ENCODE measurements at places on chromosomes 6 and 20.
A peak's percentile ranks its signal among the peaks of the same experiment; 100 is the strongest.

- no peak for DNase-seq
These were observed 77.9 kb downstream of the WDR27 start for GRCh38 chr6:169623975-169624374.

DNA sequence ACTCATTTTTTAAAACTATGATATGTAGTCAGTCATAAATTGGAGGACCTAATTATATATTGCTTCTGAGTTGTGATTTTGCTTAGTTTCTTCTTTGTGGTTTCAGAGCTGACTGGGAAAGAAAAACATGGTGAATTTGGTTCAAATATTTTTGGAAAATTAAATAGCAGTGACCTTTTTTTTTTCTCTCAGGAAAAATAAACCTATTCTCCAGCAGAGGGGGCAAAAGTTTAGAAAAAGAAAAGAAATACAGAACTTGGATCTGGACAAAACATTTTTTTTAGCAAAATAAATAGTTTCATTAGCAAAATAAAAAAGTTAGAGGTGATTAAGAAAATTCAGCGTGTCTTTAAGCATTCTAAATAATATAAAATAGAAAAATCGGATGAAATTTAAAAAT is 10.2 kb downstream of the COL10A1 start:
- no peak for DNase-seq

GRCh38 chr6:160267102-160267501 is 8.5 kb upstream of the SLC22A2 start:
- no peak for DNase-seq

- DNase-seq: no peak
These were observed 1025.0 kb upstream of the GJE1 start for GRCh38 chr6:141107591-141108160.

DNA sequence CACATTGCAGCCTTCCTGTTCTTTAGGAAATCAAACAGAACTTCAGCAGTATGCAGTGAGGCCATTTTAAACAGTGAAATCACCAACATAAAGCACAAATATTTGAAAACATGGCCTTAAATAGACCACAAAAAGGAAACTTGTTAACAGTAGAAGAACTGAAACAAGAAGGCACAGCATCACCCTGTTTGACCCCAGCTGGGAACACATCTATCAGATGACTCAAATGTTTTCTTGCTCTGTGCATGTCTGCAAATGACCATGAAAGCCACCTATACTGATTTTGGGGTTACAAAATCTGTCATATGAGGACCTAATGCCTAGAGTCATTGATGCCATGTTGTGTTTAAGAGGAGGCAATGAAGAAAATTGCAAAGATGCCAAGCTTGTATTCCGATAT is 123.8 kb upstream of the ADGRF1 start:
- no peak for DNase-seq

DNA sequence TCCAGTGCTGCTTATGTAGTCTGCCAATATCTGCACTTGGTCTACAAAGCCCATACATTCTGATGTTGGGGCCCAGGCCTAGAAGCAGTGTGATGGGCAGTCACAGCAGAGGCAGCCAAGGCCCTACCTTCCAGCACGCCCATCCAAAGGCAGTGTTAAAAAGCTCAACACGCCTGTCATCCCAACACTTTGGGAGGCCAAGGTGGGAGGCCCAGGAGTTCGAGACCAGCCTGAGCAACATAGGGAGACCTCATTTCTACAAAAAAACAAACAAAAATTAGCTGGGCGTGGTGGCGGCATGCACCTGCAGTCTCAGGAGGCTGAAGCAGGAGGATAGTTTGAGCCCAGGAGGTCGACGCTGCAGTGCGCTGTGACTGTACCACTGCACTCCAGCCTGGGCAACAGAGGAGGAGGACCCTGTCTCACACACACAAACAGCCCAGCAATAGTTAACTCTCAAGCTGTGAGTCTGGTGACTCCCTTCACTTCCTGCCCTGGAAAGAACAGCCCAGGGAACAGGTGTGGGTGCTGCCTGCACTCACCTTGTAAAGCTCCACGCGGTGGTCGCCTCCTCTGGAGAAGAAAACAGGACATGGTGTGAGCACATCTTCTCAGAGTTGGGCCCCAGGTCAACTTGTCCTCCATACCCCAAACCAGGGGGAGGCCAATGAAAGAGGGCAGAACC is 68.8 kb downstream of the PYGB start:
- DNase-seq: peak; percentile 12

GRCh38 chr6:168292826-168293225 is 26.8 kb downstream of the DACT2 start:
- peak; percentile 63 for DNase-seq

GRCh38 chr6:157019733-157020132 is 242.6 kb downstream of the ARID1B start:
- no peak for DNase-seq

DNA sequence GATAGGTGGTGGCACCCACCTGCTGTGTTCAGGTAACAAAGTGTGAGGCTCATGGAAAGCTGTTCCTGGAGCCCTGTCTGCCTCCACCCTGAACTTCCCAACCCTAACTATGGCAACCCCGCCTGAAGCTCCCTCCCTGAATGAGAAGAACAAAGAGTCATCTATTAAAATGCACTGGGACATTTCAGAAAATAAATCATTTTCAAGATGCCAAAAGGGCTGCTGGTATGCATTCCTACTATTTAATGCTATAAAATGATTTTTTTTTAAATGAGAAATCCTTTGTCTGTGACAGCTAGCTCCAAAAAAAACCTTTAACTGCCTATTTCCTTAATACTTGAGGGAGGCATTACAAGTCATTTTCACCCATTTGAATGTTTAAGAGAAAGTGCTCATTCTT is 84.3 kb upstream of the MRPS10 start:
- no peak for DNase-seq

DNA sequence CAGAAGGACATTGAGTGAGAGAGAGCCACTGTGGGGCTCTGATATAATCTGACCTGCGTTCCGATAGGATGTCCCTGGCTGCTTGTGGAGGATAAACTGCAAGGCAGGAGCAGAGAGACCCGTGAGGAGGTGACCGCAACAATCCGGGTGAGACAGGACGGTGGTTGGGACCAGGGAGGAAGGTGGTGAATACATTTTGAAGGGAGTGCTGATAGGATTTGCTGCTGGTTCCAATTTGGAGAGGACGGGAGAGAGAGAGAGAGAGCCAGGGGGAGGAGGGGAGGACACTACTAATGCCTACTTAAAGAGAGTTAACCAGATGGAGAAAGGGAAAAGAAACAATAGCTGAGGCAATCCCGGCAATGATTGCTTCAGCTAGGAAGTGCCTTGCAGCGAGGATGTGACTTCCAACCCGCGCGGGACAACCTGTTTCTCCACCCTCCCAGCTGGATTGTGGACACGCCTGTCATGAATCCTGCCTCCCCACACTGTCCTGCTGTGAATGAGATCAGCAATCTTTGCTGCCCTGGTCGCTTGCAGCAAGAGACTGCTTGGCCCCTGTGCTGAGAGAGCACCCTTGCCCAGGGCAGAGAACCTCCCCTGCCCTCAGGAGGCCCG is 199.0 kb upstream of the KCNG1 start:
- DNase-seq: no peak

DNA sequence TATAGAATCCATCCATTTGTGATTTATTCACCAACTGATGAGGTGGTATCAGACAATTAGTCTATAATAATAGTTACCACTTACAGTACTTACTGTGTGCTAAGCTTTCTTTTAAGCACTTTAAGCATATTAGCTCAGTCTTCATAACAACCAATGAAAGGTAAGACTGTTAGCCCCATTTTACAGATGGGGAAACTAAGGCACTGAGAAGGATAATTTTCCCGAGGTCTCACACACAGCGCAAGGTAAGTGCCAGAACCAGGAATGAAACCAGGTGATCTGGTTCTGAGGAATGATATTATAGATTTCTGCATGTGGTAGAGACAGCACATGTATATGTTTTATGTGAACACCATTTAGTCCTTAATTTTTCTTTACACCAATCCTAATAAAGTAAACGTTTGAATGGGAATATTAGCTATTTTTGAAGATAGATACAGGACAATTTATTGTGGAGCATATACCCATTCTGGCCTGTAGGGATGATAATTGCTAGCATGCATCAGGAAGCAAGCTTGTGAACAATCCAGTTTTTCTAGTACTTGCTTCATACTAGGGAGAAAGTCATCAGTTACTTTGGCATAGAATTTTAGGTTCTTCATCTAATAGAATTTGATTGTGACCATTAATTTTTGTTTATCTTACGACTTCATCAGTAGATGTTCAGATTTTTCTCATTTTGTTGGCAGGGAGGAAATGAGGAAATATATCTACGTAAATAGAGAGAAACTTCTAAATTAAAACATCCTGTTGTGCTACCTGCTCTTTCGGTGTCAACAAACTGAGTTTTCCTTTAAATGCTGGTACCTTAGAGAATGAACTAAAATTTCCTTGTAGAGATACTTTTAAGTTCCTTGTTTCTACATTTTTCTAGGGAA is 3.0 kb downstream of the YWHAB start:
- DNase-seq: no peak

DNA sequence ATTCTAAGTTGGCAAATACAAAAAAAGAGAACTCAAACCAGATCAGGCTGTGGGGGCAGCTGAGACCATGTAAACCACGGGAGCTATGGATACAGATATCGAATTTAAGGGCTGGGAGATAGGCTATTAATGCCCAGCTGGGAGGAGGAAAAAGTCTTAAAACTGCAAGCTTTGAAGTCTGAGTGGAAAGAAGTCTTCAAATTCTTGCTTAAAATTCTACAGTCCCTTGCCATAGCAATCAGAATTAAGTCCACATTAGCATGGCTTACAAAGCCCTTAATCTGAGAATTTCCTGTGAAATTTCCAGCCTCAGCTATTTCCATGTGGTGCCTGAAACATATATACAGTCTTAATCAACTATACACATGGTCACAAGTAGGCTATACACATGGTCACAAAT is 465.0 kb upstream of the HSF2 start:
- no peak for DNase-seq

DNA sequence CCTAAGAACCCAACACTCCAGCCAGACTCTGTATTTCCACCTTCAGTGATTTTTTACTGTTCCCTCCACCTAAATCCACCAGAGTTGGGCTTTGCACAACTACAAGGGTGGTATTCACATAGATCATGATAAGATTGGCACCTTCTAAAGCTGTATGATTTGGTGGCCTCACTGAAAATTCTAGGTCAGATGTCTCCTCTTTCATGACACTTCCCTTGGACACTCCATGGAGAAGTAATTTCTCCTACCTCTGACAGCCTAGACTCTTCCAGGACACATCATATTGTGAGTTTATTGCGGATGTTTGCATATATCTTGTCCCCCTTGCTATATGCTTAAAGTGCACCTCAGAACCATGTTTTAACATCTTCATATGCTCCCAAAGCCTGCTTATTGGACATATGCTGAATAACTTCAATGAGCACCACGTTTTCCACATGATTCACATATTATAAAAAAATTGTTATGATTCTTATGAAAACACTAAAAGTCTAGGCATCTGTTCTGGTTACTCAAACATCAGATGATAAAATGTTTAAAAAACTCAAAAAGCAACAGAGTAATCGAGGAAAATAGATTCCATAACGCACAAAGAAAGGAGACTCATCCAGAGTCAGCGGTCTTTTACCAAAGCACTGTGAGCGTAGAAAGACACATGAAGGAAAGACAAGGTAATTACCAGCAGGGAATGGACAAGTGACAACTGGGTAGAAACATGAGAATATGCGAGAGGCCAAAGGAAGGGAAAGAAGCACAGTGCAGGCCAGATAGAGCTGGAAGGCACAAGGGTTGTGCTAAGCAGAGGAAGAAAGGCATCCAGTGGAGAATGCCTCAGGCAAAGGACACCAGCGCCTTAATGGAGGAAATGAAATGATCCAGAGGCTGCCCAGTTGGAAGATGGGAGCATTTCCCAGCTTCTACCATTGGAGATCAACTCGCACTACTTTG is 46.5 kb downstream of the KIF16B start:
- no peak for DNase-seq

DNA sequence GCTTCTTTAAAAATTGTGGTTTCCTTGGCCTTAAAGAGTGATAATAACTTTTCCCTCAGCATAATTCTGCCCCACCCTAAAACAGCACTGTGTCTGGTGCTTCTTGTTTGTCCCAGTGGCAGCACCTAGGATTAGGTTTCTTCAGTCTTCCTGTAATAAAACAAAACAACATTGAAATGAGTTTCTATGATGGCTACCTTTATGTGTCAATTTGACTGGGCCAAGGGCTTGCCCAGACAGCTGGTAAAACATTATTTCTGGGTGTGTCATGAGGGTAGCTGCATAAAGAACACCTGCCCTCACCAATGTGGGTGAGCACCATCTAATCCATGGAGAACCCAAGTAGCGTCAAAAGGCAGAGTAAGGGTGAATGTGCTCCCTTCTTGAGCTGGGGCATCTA is 117.8 kb downstream of the QRSL1 start:
- DNase-seq: no peak

DNA sequence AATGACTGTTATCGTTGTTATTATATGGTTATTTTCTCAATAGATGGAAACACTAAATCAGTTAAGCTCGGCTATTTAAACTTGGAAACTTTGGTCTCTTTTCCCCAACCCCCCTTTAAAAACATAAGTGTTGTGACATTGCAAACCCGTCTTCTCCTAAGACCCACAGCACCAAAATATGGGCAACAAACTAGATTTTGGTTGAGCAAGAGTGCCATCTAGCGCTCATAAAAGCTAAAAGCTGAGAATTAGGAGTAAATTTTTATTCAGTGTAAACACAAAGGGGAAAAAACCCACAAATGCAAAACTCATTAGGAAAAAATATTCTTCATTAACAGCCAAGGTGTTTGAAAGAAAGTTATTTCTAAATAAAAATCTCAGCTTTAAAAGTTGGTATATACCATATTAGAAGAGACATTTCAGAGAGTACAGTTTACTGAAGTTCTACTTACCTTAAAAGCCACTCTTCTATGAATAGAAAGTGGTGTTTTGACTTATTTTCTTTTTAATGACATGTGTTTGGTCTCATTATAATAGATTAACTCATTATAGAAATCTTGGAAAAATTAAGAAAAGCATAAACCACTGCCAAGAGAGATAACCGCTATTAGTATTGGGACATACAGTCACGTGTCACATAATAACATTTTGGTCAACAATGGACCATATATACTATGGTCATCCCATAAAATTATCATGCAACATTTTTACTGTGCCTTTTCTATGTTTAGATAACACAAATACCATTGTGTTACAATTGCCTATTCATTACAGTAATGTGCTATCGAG is 21.1 kb downstream of the SESN1 start:
- no peak for DNase-seq

DNA sequence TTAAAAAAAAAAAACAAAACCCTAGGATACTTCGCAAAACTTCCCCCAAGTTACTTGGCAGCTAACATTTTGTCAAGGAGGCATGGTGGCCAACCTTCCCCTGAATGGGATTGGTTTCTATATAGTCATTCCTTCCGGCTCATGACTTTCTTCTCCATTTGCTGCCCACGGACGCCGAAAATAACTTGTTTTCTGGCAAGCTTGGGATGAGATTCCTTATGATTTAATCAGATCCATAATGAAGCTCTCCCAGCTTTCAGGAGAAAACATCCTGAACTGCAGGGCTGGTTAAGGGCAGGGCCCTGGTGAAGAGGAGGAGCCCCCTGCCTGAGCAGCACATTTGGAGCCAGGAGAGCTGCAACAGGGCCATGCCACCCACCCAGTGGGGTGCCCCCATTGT is 49.9 kb downstream of the PPP1R16B start:
- DNase-seq: no peak
